NCI-H1436 (cell line): ENCODE measurements at places on chromosomes 5 and 9.

- DNase-seq = no peak
These were observed 1.7 kb upstream of the SSBP2 start for GRCh38 chr5:81752644-81752963.

DNA sequence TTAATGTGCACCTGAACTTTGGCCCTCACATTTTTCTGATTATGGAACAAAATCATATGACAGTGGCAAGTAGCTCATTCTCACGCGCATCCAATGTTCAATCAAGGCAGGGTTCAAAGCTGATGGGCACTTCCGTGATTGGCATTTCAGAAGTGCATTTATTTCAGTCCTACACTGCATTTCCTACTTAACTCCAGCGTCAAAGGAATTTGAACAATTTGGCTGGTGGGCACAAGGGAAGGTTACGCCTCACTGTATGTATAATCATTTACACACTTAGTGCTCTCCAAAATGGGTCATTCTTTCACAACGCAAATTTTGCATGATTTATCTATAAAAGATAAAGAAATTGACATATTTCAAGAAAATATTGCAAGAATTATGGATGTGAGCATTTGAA lies 167.9 kb upstream of the VLDLR start:
- DNase-seq = no peak

GRCh38 chr9:120236596-120236995 lies 343.4 kb downstream of the CDK5RAP2 start:
- no peak for DNase-seq

GRCh38 chr5:887947-888637 lies 4.5 kb downstream of the BRD9 start:
- no peak for DNase-seq

DNA sequence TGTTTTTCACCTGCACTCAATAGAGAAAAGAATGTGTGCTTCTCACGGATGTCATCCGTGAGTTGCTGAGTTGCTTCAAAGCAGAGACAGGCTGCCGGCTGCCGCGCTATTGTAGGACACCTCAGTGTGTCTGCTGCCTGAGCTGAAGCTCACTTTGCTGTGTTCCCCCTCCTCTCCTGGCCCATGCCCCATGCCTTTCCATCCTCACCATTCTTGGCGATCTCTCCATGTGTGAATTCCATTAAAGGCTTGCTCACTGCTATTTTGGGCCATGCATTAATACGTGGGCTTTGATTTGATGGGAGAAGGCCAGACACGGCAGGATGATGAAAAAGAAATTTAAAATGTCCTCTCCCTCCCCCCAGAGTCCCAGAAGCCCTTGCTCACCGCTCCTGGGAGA lies 14.5 kb downstream of the ADAM19 start:
- DNase-seq = no peak

GRCh38 chr9:7841831-7842230 lies 42.3 kb upstream of the DMAC1 start:
- DNase-seq = no peak

DNA sequence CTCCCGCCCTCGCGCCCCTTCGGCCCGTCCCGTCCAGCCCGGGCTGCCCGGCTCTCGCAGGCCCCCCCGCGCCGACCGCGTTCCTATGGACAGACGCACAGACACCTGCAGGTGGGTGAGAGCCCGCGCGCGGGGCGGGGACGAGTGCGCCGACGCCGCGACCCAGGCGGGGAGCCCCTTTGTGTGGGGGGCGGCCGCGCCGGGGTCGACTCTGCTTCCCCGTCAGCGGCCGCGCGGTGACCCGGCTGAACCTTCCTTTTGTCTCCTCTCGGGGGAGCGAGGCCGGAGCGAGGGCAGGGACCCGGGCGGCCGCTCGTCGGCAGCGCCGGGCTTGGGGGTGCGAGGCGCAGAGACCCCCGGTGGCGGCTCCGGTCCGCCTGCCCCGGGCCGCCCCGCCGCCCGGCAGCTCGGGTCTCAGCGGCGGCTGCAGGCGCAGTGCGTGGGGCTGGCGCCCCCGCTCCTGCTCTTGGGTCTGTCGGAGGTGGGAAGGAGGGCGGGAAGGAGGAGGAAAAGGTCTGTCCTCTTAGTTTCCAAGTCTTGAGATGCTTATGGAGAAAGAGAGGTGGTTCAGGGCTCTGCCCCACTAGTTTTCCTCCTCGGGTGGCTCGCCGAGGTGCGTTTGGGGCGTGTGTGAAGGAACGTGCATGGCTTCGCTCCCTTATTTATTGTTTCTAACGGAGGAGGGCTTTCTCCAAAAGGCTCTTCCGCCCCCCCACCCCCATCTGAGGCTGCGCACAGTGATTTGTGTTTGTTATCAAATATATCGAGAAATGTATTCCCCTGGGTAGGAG lies 576 bp downstream of the KIAA1958 start:
- peak; percentile 31 for DNase-seq
